ENCODE measurements at places on chromosomes 1 and 21.

- DNase-seq, result no peak
Observed at GRCh38 chr1:201535046-201535918, 3.6 kb upstream of the NAV1 start.

DNA sequence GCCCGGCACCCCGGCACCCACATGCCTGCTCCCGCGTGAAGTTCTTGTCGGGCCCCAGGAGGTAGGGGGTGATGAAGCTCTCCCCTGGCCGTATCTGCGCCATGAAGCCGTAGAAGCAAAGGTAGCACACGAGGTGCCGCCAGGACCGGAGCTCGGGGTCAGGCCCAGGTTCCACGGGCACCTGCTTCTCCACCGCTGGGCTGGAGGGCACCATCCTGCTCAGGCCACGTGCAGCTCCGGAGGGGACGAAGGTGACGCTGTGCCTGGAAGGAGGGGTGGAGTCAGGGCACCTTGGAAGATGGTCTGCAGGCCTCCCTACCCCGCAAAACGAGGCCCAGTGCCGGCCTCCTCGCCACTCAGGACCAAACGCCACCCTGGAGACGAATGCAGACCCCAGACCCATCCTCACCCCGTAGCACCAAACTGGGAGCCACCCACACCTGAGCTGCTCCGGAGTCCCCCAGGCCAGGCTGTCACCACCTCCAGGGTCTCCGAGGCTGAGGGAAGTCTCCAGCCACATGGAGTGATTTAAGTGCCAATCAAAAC, 4.4 kb downstream of the SLC19A1 start:
- DNase-seq, result no peak

- no peak for DNase-seq
Observed at GRCh38 chr21:45963232-45963570, 18.4 kb upstream of the COL6A1 start.

- DNase-seq, result no peak
Observed at GRCh38 chr1:76065270-76065669, 9.3 kb upstream of the ST6GALNAC3 start.

- no peak for DNase-seq
Observed at GRCh38 chr1:30768159-30768829, 10.7 kb upstream of the LAPTM5 start.

DNA sequence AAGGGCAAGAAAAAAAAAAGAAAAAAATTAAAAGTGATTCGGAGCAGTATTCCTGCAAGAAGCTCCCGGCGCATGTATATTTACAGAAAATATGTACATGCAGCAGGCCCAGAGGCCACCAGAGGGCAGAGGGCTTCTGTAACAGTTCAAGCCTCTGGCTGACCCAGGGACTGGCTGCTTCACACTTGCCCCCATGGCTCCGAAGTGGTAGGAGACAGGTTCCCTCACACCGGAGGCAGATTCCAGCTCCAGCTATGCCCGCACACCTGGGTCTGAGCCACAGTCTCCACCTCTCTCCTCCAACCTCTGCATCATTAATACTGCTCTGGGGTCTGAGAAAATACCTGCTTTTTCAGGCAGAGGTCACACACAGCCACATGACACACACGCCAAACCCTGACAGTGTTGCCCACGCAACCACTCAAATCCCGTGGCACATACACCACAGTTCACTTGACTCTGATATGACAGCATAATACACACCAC, 2.2 kb upstream of the ARHGAP30 start:
- DNase-seq, result peak; percentile 41

- no peak for DNase-seq
Observed at GRCh38 chr1:199669916-199670315, 357.6 kb upstream of the NR5A2 start.

GRCh38 chr1:111990026-111990877, 784 bp upstream of the KCND3 start:
- no peak for DNase-seq

DNA sequence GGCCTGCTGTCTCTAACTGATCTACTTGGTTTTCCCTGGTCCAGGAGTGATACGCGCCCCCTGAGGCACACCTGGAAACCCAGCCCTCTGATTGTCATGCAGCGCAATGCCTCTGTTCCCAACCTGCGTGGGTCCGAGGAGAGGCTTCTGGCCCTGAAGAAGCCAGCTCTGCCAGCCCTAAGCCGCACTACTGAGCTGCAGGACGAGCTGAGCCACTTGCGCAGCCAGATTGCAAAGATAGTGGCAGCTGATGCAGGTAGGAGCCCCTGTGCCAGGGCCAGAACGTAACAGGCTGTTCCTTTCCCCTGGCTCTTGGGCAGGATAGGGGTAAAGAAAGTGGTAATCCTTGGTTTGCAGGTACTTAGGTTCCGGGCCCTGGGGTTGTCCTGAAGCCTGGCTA, 6.8 kb downstream of the MTFR1L start:
- DNase-seq, result no peak

DNA sequence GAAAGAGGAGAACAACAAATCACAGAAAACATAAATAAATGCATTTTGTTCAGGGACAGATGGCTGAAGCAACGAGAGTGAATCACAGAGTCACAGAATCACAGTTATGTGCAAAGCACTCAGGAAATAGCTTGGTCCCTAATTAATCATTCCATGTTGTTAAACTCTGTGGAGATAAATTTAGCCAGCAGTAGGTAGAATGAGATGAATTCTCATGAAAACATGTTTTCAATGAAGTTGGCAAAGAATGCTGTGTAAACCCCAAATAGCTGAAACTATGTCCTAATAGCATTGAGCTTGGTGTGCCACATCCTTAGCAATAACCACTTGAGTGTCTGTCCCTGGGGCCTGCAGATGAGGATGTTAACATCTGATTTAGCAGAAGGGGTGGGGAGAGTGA, 20.4 kb downstream of the LEPR start:
- DNase-seq, result no peak

DNA sequence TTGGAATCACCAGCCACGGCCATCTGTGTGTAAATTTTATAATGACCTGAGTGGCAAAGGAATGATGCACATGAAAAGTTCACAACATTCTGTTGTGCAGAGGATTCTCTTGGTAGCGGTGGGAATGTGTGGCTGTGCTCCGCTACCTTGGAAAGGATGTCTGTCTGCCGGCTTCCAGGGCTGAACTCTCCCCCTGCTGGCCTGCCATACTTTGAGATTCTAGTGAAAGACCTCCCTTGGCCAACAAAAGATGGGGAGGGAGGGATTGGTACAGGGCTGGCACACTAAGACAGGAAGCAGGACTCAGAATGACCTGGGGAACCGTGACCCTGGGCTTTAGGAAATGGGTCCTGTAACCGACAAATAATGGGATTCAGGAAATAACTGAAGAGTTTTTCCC, 194.5 kb upstream of the PLD5 start:
- DNase-seq, result no peak

GRCh38 chr1:65344171-65344814, 35.0 kb downstream of the DNAJC6 start:
- no peak for DNase-seq

GRCh38 chr1:204041232-204041767, 31.6 kb upstream of the SOX13 start:
- no peak for DNase-seq

GRCh38 chr1:157090771-157091170, 8.8 kb downstream of the ETV3L start:
- no peak for DNase-seq

DNA sequence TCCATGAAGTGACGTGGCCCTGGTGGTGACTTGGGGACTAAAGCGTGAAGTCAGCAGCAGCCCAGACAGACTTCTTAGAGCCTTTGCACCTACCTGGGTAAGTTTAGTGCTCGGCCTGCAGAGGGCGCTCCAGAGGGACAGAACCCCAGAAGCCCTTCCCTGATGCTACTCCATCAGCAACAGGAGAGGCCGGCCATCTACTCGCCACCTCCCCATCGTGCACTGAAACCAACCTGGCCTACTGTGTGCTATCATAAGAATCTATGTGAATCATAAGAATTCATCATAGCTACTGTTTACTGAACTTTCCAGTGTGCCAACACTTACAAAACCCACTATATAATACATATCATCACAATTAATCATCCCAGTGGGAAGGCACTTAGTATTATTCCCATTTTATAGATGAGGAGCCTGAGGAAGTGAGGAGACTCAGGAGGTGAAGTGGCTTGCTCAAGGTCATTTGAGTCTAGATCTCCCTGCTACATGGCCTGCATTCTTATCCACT, 7.9 kb upstream of the EDN2 start:
- no peak for DNase-seq

Measured in KG1 (cell line).